B cell (primary cell): ENCODE measurements at places on chromosomes 11 and 22. TPM values are rescaled to one million over a fixed set of nuclear protein-coding genes. Genes with fewer than 3 reads are reported as not detected.

DNA sequence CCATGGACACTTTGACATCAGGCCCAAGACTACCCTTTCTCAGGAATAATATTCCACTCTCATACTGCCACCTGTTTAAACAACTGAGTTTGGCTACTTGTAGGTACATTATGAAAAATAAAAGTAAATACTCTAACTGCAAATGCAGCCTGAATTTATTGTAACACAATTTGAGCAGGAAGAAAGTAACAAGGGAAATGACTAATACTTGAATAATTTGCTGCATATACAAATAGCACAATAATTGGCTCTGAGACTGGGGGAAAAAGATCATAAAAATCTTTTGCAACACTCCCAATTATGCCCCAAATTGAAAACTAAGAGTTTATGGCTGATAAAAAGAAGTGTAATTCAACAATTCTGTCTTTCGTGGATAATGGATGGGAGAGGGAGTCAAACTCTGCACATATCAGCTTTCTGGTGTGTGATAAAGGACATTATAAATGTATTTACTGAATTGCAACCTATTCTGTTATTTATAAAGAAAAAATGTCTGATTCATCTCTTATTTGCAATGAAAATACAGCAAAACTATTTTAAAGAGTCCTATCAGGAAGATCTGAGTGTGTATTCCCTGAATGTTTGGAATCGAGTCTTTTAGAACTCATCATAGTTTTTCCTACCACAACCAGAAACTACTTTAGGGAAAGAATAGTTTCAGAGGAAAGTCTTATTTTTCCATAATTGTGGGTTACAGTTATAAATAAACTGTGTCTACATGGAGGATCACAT lies 359.0 kb downstream of the JRKL start:
- DNase-seq, result no peak

DNA sequence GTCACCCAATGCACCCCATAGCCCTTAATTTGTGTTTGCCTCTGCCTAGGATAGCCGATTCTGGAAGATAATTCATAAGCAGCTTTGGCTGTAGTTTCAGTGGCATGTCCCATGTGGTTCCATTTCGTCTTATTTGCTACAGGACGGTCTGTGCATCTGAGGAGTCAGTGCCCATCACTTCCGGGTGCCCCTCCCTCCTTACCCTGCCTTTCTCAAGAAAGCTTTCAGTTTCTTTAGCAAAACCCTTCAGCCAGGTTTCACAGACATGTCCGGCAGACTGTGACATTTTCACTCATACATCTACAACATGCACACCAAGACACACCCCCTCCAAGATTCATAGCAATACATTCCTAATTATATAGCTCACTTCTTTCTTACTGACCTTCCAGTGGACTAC lies 14.3 kb downstream of the TP53AIP1 start:
- peak; percentile 62 for DNase-seq

DNA sequence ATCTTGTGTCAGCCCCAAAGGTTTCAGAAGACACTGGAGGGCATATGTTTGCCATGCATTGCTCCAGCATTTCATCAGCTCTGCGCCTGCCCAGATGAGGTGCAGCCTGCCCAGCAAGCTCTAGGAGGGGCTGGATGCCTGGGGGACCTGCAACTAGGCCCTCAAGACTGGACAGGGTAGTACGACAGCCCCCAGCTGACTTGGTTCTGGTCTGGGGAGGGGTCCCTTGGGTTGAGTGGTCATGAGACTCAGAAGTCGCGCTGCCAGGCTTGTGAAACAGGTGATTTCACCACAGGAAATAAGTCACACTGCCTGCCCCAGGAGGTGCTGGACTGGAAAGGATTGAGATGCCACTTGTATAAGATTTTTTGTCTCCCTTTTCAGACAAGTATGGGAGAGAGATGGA lies 23.4 kb downstream of the TPBGL start:
- peak; percentile 63 for DNase-seq

GRCh38 chr22:32331918-32332725 lies 25.5 kb upstream of the RFPL3 start:
- DNase-seq, result no peak

DNA sequence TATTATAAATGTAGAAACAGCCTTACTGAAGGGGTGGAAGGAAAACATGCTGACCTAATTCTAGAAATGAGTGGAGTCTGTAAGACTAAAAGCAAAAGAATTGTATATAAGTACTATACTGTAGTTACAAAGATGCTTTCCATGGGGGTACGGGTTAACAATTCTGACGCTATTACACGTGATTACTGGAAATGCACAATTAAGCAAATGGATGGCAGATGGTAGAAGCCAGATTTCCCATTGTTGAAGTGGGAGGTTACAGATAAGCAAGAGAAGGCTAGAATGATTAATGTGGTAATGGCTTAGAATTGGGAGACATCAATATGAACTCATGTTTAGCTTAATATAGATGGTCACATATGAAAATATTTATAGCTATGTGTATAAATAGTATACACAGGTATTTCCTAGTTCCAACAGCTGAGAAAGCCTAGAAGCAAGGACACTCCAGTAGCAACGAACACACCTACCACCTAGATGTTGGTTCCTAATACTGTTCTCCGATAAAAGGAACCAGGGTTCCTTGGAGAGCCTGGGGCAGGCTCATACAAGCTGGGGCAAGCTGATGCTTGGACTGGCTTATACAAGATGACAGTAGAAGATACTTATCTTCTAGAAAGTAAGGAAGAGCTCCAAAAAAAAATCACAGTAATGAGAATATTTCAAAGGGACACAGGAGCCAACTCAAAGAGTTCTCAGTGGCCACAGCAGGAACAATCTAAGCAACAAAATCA lies 13.5 kb downstream of the SMC1B start:
- no peak for DNase-seq

DNA sequence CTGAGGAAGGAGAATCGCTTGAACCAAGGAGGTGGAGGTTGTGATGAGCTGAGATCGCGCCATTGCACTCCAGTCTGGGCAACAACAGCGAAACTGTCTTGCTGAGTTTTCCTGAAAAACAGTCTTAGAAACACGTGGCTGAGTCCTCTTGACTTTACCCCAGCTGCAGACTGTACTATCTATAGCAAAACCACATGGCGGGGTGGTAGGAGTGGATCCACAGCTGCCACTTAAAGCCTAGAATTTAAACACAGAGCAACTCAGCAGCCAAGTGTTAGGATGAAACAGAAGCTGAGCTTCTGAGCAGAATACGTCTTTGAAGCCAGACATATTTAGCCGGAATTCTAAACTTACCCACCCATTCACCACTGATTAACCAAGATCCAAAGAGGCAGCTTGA lies 14.1 kb downstream of the PATZ1 start:
- DNase-seq, result no peak

- DNase-seq, result no peak
Observed at GRCh38 chr11:16833026-16833425, 94.6 kb downstream of the C11orf58 start.

GRCh38 chr11:116061322-116061721 lies 557.1 kb upstream of the CADM1 start:
- no peak for DNase-seq

GRCh38 chr11:36312611-36313472 lies 16.8 kb downstream of the PRR5L start:
- no peak for DNase-seq

- no peak for DNase-seq
Observed at GRCh38 chr11:126732981-126733380, 267.6 kb downstream of the KIRREL3 start.

GRCh38 chr11:133118563-133119268 lies 413.6 kb downstream of the OPCML start:
- DNase-seq, result no peak

- DNase-seq, result peak; percentile 58
Observed at GRCh38 chr11:35142481-35143075, 3.6 kb downstream of the CD44 start.

DNA sequence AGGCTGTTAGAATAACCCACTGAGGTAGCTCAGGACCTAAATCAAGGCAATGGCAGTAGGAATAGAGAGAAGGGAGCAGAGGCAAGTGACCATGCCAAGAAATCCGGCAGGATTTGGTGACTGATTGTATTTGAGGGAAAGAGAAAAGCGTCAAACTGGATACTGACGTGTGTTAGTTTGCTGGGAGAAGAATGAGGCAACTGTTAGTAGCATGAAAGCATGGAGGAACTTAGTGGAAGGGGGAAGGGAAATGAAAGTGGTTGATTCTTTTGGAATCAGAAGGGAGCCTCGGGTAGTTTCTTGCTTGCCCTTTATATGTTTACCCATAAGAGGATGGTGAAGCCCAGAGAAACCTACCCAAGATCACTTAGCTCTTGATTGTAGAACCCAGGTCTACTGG lies 8.3 kb downstream of the PPFIBP2 start:
- DNase-seq, result no peak

The POTEH gene
- not detected in 2 replicates for total RNA-seq

The FAM227A gene
- 0.57 and 1.1 TPM in 2 replicates for total RNA-seq

The GAS2 gene
- 4.5 and 6.5 TPM in 2 replicates for total RNA-seq

The OR52N4 gene
- 2.1 TPM in 2 replicates for total RNA-seq

The ZP1 gene
- total RNA-seq, result not detected in 2 replicates

The CRYBB3 gene
- total RNA-seq, result not detected in 2 replicates

The SLC5A12 gene
- total RNA-seq, result not detected in 2 replicates

The IGSF22 gene
- total RNA-seq, result 1.6 and 2.6 TPM in 2 replicates

The OR8G5 gene
- total RNA-seq, result not detected in 2 replicates

The PVALB gene
- not detected in 2 replicates for total RNA-seq

The TUBA8 gene
- 1.8 and 3.6 TPM in 2 replicates for total RNA-seq
